ENCODE measurements at places on chromosomes 13 and 19. TPM values are rescaled to one million over a fixed set of nuclear protein-coding genes. Genes with fewer than 3 reads are reported as not detected.
A peak's percentile ranks its signal among the peaks of the same experiment; 100 is the strongest.

Gene LIG1
- polyA plus RNA-seq, result 9.9 TPM

Gene NLRP11
- not detected for polyA plus RNA-seq

Gene SLC7A1
- polyA plus RNA-seq, result 18.7 TPM

Gene RNF113B
- not detected for polyA plus RNA-seq

Gene SERPINE3
- 0.01 TPM for polyA plus RNA-seq

Gene CALR3
- not detected for polyA plus RNA-seq

Gene PNMA8B
- 0.37 TPM for polyA plus RNA-seq

Gene GNA15
- polyA plus RNA-seq, result 1.0 TPM

Gene ZNF780B
- 3.1 TPM for polyA plus RNA-seq

Gene PEPD
- 47.7 TPM for polyA plus RNA-seq

Gene PLIN5
- polyA plus RNA-seq, result 149 TPM

Gene ZNF66
- 0.62 TPM for polyA plus RNA-seq

Gene MED16
- 31.0 TPM for polyA plus RNA-seq

Gene ALOX5AP
- polyA plus RNA-seq, result 0.95 TPM

Gene FBN3
- polyA plus RNA-seq, result not detected

Gene GMIP
- 1.6 TPM for polyA plus RNA-seq

Gene ZNF813
- polyA plus RNA-seq, result 0.88 TPM

Gene ERICH4
- not detected for polyA plus RNA-seq

- no peak for DNase-seq
Measured at GRCh38 chr13:75445717-75446499, 36.1 kb downstream of the TBC1D4 start.

GRCh38 chr13:22506096-22506691, 674.6 kb upstream of the SGCG start:
- DNase-seq, result no peak

GRCh38 chr13:98888890-98889279, 89.0 kb downstream of the DOCK9 start:
- DNase-seq, result no peak

DNA sequence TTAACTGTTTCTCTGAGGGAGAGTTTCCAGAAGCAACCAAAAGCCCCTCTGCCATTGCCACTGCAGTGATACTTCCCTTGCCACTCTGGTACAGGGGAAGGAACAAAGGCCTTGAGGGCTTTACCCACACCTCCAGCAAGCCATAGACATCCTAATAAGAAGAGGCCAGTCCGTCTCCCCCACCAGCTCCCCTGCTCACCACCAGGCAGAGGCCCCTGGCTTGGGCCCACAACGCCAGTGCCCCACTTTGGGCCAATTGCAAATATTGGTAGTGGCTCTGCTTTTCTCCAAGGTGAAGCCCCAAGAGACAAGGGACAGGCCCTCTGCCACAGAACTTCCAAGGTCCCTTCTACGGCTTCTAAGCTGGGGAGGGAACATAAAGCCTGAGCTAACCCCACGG, 833.0 kb downstream of the DACH1 start:
- DNase-seq, result no peak

DNA sequence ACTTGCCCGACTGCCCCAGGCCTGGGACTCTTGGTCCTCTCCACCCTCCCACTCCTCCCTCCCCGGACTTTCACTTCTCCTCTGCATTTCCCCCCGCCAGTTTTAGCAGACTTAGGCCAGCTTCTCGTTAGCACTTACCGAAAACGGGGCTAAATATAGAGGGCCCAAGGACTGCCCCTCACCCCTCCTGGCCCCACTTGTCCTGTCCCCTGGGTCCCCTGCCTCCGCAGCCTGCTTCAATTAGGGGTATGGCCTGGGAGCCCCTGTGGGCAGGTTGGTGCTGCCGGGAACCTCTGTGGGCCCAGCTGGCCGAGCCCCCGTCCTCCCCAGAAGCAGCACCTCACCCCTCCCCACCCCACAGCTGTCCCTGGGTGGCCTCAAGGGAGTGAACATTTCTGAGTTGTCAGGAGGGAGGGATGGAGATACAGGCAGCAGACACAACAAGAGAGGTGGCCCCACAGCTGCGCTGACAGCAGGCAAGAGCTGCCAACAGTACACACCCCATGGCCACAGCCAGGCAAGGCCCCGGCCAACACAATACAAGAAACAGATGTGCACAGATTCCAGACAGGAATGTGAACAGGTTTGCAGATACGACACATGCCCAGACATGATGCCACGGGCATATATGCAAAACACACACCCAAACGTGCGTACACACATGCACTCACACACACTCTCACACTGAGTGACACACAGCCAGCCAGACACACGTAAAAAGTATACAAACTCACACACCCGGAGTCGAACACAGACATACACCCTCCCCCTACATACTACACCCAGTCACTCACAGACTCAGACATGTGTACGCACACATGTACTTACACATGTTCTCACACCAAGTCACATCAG, 2.6 kb downstream of the POU2F2 start:
- peak; percentile 34 for DNase-seq

DNA sequence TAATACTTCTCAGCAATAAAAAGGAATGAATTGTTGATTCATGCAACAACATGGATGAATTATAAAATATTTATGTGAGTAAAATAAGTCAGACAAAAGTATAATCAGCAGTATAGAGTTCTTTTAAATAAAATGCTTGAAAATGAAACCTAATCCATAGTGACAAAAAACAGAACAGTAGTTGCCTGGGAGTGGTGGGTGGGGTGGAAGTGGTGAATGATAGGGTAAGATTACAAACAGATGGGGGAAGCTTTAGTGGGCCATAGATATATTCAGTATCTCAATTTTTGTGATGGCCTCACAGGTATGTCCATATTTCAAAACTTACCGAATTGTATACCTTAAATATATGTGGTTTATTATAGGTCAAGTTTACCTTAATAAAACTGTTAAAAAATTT, 124.9 kb upstream of the UBL3 start:
- no peak for DNase-seq

- no peak for DNase-seq
Measured at GRCh38 chr13:114196629-114197028, 17.6 kb downstream of the CFAP97D2 start.

DNA sequence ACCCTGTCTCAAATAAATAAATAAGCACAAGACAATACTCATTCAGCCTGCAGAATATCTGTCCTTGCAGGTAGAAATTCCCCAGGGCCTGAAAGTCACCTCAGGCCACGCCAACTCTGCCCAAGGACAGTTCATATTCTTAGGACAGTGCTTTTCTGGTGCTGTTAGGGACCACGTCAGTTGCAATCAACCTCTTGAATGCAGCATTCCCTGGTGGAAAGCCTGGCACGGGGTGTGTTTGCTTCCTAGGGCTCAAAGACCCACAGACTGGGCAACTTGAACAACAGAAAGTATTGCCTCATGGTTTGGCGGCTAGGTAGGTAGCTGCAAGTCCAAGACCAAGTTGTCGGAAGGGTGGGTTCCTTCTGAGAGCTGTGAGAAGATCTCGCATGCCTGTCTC, 160.3 kb downstream of the KCTD15 start:
- DNase-seq, result no peak

- peak; percentile 83 for DNase-seq
Measured at GRCh38 chr19:4636151-4636717, 3.1 kb upstream of the TNFAIP8L1 start.

DNA sequence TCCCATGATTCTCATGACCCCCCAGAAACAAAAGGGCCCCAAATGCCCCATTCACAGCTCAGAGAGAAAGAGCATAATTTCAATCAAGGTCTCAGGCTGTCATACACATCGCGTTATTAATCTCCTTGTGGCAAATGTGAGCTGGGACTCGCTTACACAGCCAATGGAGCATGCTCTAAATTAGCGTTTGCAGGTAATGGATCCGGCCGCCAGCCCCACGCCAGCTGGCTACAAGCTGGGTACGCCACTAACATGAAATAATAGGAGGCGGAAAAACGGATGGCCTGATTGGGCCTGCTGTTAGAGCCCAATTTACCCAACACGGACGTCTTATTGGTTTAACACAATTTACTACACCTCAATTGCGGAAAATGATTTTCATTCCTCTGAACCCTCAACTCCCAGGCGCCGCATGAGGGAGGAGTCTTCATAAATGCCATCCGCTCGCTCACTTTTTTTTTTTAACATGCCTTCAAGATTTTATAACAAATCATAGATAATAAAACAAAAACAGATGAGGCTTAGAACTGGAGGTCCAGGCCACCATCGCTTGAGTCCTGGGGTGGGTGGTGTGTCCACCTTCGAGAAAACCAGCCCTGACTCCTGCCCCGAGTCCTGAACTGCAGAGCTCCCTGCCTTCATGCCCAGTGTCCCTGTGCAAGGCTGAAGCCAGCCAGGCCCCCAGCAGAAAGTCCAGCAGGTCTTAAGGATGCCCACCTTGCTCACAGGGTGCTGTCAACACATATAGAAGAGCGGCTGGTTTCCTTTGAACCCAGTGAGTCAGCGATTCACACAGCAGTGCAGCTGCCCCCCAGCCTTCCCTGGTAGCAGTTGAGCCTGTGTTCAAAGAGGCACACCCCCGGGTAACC, 62.1 kb downstream of the PEPD start:
- DNase-seq, result no peak

DNA sequence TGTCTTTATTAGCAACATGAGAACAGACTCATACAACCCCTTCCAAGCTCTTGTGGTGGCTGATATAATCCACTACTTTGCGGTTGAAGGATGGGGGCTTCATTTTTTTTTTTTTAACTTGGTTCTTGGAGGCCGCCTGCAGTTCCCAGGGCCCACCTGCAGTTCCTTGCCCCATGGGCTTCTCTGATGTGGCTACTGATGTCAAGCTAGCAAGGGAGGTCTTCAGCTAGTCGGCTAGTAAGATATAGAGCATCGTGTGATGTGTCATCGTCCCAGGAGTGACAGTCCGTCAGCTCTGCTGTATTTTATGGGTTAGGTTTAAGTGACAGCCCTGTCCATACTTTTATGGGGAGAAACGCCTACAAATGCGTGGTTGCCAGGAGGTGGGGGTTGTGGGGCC, 26.1 kb downstream of the UHRF1 start:
- no peak for DNase-seq

DNA sequence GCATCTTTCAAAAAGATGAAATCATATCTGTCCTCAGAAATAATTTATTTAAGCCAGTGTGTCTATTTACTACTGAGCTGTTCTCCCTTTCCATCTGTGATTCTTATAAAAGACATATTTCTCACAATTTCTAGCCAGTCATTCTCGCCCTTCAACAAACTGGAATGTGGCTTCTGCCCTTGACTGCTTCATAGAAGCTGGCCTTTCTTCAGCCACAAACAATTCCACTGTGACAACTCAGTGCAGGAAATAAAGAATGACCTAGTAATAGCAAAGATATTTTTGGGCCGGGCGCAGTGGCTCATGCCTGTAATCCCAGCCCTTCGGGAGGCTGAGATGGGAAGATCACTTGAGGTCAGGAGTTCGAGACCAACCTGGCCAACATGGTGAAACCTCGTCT, 655.5 kb downstream of the PCDH9 start:
- no peak for DNase-seq

DNA sequence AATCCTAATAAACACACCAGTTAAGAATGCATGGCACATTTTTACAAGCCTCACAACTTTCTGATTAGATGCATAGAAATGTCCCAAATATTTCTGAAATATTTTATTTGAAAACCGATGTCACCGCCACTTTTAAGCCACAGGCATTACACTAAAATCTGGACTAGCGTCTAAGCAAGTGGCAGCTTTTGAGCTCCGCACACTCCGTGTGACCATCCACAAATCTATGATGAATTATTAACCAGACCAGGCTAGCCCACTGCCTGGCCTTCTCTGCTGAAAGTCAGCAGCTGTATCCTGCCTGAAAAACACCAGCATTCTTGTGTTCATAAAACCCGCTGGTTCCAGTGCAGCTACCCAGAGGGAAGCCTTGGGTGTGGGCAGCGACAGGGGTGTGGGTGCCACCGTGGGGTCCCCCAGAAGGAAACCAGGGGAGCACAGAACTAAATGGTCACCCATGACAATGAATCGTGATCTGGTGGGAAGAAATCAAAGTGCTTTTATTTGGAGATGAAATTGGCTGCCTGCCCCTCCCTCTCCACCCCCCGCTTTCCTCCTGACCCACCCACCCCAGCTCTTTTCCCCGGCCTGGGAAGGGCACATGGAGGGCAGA, 13.8 kb downstream of the RASA3 start:
- DNase-seq, result no peak

- DNase-seq, result no peak
Measured at GRCh38 chr13:100115693-100116254, 26.9 kb downstream of the PCCA start.

GRCh38 chr19:34041925-34042521, 130.3 kb upstream of the LSM14A start:
- peak; percentile 50 for DNase-seq

- DNase-seq, result no peak
Measured at GRCh38 chr13:49097374-49097773, 121.7 kb downstream of the FNDC3A start.

DNA sequence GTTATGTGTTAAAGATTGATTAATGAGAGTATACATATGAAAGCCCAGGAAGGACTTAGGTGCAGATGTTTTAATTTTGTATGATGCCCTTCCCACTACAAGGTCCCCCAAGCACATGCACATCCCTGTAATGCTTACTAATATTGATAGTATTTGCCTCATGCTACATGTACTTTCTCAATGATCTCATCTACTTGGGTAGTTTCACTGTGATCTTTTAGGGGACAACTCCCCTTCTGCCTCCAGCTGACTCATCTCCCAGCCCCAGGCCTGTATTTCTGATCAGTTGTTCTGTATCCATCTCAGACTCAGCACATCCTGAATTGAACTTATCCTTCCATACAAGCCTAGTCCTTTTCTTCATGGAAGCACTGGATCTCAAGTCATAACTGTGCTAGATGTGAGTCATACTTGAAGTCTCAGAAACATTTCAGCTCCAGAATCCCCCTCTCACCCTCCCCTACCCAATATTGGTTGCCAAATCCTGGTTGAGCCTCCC, 49.4 kb upstream of the INTS6 start:
- DNase-seq, result no peak

GRCh38 chr19:6047256-6047655, 63.0 kb downstream of the RFX2 start:
- DNase-seq, result no peak

- no peak for DNase-seq
Measured at GRCh38 chr13:27927444-27928352, 7.9 kb downstream of the PDX1 start.

DNA sequence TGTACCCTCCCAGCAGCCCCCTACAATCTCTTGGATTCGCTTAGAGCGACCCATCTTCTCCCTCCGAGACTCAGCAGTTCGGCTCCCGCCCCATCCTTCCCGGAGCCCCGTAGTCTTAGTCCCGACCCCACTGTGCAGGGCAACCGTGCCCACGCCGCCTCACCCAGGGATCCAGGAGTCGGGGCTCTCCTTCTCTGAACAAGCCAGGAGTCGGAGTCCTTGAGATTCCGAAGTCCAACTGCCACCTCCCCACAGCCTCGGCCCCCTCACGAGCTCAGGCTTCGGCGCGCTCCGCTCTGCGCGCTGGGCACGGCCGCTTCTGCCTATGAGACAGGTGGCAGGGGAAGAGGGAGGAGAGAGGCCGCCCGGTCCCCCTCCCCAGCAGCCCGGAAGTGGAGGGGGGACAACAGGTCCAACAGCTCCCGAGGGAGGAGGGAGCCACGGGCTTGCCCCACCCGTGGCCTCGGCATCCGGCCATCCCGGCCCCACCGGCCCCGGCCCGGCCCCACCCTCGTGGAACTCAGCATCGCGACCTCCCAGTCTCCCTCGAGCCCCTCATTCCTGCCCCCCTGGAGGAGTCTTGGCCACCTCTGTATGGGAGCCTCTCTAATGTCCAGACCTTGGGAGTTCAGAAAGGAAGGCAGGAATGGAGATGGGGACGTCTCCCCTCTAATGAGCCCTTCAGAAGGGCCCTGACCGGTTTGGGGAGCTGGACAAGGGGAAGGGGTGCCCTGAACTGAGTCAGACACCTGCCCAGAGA, at the start of gene PHLDB3:
TSS of gene PHLDB3 (minus strand) at position 321 of the 760 bp plus-strand sequence. CDS start 628 bp downstream, outside the sequence.
- peak; percentile 29 for DNase-seq
